GM23248 (cell line): ENCODE measurements at places on chromosomes 12 and 14. TPM values are rescaled to one million over a fixed set of nuclear protein-coding genes. Genes with fewer than 3 reads are reported as not detected.

DNA sequence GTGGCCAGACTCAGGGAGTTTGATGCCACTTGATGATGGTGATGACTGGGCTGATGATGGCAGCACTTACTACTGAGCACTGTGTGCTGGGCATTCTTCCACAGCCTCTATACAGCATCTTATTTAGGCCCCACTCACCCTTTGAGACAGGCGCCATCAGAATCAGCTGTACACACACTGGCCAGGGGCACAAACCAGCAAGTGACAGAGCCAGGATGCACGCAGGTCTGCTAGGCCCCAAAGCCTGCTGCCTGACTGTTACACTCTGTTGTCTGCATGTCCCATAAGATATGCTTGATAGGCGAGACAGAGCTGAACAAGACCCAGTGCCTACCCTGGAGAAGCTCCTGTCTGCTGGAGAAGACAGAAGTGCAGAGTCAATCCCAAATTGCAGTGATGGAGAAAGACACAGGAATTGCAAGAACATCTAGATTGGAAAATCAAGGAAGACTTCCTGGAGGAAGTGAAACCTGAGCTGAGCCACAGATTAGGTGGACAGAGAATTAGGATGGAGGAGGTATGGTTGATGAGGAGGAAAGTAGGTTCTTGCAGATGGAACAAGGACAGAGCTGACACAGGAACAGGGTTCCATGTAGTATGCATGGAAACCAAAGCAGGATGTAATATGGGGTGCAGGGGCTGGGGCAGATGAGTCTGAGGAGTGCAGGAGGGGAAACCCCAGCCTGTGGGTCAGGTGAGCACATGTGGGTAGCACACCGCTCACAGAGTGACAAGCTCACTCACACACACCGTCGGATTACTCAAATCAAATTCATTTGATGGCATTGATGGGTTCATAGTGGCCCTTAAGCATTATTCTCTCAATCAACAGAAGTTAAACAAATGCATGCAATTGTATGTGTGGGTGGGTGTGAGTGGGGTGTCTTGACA lies 117.3 kb downstream of the BEGAIN start:
- DNase-seq = no peak
- H3K4me1 ChIP-seq = no peaks in the 10 kb centered on the region
- no peaks in the 10 kb centered on the region for H3K36me3 ChIP-seq
- H3K4me3 ChIP-seq = no peak overlapping the region
- no peak overlapping the region for H3K27ac ChIP-seq

DNA sequence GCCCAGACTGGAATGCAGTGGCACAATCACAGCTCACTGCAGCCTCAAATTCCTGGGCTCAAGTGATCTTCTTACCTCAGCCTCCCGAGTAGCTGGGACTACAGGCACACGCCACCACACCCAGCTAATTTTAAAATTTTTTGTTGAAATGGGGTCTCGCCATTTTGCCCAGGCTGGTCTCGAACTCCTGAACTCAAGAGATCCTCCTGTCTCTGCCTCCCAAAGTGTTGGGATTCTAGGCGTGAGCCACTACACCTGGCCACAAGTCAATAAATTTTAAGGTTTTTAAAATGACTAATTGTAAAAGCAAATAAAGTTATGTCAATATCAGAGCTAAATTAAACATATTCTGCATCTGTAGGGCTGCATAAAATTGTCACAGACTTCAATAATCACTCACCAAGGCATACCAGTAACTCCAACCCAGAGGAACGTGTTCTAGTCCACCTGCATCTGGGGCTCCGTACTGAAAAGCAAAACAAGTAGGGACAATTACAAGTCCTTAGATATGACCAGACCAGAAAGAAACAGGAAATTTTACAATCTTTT lies 13.9 kb downstream of the GNS start:
- H3K4me3 ChIP-seq = no peak overlapping the region
- peaks cover 21% of the 10 kb centered on the region for H3K4me1 ChIP-seq
- no peaks in the 10 kb centered on the region for H3K27me3 ChIP-seq
- DNase-seq = no peak

GRCh38 chr12:7016958-7017571 lies 1.2 kb downstream of the LPCAT3 start:
- H3K4me3 ChIP-seq = peak overlapping the region; percentile 91
- H3K36me3 ChIP-seq = no peaks in the 10 kb centered on the region
- H3K27me3 ChIP-seq = no peaks in the 10 kb centered on the region

GRCh38 chr12:14307004-14307403 lies 58.5 kb upstream of the ATF7IP start:
- no peaks in the 10 kb centered on the region for H3K4me1 ChIP-seq
- no peak overlapping the region for H3K4me3 ChIP-seq
- no peaks in the 10 kb centered on the region for H3K27me3 ChIP-seq
- H3K36me3 ChIP-seq = no peaks in the 10 kb centered on the region
- H3K27ac ChIP-seq = no peak overlapping the region

- H3K4me1 ChIP-seq = no peaks in the 10 kb centered on the region
- H3K36me3 ChIP-seq = no peaks in the 10 kb centered on the region
- no peaks in the 10 kb centered on the region for H3K27me3 ChIP-seq
- no peak for DNase-seq
Observed at GRCh38 chr12:103772367-103773108, 68.5 kb downstream of the NT5DC3 start.

DNA sequence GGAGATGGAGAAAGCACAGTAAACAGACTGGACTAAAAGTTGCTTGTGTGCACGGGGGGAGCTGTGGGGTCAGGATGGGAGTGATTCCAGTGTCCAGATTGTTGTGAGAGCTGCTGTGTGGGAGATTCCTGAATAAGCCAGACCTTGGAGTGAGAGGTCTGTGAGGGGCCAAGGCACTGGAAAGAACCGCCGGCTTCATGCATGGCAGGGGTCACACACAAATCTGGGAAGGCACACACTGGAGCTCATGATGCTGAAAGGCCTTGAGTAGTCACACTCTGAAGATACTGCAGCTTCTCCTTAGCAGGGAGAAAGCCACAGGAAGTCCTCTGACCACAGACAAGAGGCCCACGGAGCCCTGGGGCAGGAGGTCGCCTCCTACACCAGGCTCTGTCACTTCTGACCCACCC lies 23.1 kb downstream of the ADCY6 start:
- DNase-seq = peak; percentile 52
- H3K27me3 ChIP-seq = no peaks in the 10 kb centered on the region
- H3K4me3 ChIP-seq = no peak overlapping the region
- peaks cover 19% of the 10 kb centered on the region for H3K4me1 ChIP-seq

DNA sequence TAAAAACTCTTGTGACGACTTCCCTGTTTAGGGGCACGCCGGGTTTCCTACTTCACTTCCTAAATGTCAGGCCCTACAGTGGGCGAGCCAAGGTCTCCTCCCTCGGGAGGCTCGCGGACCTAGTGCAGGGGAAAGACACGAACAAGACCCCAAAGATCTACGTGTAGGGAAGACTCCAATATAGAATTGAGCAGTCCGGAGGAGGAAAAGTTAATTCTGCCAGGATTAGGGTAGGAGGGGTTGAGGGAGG lies 564 bp downstream of the ATXN3 start:
- no peaks in the 10 kb centered on the region for H3K36me3 ChIP-seq
- DNase-seq = peak; percentile 77
- H3K27ac ChIP-seq = peak overlapping the region; percentile 90
- no peaks in the 10 kb centered on the region for H3K27me3 ChIP-seq

GRCh38 chr12:19203539-19204506 lies 74.3 kb downstream of the PLEKHA5 start:
- peaks cover 23% of the 10 kb centered on the region for H3K4me1 ChIP-seq
- no peaks in the 10 kb centered on the region for H3K36me3 ChIP-seq
- no peak for DNase-seq
- no peak overlapping the region for H3K4me3 ChIP-seq
- no peaks in the 10 kb centered on the region for H3K27me3 ChIP-seq
- no peak overlapping the region for H3K27ac ChIP-seq

GRCh38 chr12:92213166-92213565 lies 67.5 kb upstream of the BTG1 start:
- DNase-seq = no peak
- H3K27ac ChIP-seq = no peak overlapping the region
- H3K4me1 ChIP-seq = peaks cover 8% of the 10 kb centered on the region; the same call in 1 of the 2 replicates
- no peaks in the 10 kb centered on the region for H3K36me3 ChIP-seq

- no peak overlapping the region for H3K4me3 ChIP-seq
- H3K27ac ChIP-seq = no peak overlapping the region
- no peaks in the 10 kb centered on the region for H3K36me3 ChIP-seq
- H3K27me3 ChIP-seq = no peaks in the 10 kb centered on the region
- DNase-seq = no peak
Observed at GRCh38 chr12:94180558-94181296, 32.4 kb downstream of the PLXNC1 start.

GRCh38 chr12:75571656-75572205 lies 60.3 kb upstream of the KRR1 start:
- H3K4me1 ChIP-seq = no peaks in the 10 kb centered on the region
- DNase-seq = no peak
- no peaks in the 10 kb centered on the region for H3K36me3 ChIP-seq

DNA sequence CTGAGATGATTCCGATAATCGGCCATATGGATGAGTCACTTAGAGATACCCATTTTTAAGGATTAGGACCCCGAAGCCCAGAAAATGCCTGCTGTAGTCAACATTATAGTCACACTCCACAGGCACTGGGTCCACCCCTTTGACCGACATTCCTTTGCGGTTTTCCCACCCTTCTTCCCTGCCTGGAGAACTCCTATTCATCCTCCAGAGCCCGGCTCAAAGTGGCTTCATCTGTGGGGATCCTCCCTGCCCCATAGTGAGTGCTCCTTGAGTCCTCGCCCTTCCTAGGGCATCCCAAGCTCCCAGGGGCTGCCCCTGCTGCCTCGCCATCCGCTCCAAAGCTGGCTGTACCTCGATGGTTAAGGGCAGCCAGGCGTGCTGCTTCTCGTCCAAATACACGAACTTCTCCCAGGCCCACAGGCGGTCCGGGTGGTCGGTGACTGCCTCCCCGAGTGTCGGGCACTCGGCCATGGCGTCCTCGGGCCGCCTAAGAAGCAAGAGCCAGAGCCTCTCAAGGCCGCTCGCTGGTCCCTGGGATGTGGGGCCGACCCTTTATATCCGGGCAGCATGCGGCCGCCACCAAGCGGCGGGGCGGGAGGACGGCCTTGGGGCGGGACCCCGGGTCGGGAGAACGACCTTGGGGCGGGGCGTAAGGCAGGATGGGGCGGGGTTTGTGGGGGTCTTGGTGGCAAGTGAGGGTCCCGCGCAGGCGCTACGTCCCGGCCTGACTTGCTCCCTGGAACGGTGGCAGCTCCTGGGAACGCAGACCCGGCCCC lies at the start of gene TCL1A:
TSS of gene TCL1A (minus strand) at position 530 of the 776 bp plus-strand sequence. CDS start at position 471, 59 bp downstream.
- H3K27ac ChIP-seq = no peak within 1 kb of the TSS
- peaks cover 8% of the 10 kb centered on the region; the same call in 1 of the 2 replicates for H3K27me3 ChIP-seq
- H3K36me3 ChIP-seq = no peaks in the 10 kb centered on the region
- no peak within 1 kb of the TSS for H3K4me3 ChIP-seq

DNA sequence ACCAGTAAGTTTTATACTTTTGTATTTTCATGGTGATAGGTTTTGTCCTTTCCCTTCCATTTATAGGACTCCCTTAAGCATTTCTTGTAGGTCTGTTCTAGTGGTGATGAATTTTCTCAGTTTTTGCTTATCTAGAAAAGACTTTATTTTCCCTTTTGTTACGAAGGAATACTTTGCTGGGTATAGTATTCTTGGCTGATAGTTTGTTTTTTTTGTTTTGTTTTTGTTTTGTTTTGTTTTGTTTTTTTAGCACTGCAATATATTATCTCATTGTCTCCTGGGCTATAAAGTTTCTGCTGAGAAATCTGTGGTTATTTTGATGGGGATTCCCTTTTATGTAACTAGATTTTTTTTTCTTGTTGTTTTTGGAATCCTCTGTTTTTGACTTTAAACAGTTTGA lies 67.7 kb downstream of the FBXO33 start:
- H3K27me3 ChIP-seq = no peaks in the 10 kb centered on the region
- no peak overlapping the region for H3K27ac ChIP-seq
- H3K4me1 ChIP-seq = no peaks in the 10 kb centered on the region
- DNase-seq = no peak
- H3K36me3 ChIP-seq = 0 out of 2 replicates have a peak, but pooled peaks cover 2% of the 10 kb centered on the region

GRCh38 chr14:50943261-50943942 lies 881 bp downstream of the PYGL start:
- H3K36me3 ChIP-seq = no peaks in the 10 kb centered on the region
- no peak overlapping the region for H3K27ac ChIP-seq
- peak; percentile 54 for DNase-seq
- peaks cover 15% of the 10 kb centered on the region; the same call in 1 of the 2 replicates for H3K4me1 ChIP-seq
- no peaks in the 10 kb centered on the region for H3K27me3 ChIP-seq

DNA sequence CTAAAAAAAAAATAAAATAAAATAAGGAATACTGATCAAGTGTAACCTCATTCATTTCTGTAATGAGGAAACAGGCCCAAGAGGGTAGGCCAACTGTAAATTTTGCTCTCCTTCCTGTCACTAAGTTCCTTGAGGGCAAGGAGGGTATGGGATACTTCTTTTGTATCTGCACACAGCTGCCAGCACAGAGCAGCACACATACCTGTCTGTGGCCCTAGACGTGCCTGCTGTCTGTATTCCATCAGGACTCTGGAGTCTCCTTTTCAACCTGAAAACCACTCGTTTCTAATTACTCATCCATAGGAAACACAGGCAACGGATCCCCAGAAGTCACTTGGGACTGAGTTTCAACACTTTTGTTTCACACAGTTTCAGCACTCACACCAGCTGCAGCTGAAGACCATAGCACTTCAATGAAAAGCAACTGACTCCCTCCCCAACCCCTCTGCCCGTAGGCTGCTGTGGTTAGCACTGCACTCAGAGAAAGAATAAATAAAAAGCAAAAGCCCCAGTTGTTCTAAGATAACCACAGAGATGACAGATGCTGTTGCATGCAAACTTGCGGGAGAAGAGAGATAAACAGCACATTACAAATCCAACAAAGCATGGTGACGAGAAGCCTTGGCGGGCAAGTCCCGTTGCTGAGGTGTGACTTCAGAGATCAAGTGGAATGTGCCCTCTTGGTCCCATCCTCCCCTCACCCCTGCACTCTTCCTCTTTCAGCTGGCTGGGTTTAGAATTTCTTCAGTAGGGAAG lies 24.9 kb downstream of the CRACR2A start:
- H3K4me3 ChIP-seq = no peak overlapping the region
- no peak overlapping the region for H3K27ac ChIP-seq
- H3K27me3 ChIP-seq = no peaks in the 10 kb centered on the region
- peaks cover 3% of the 10 kb centered on the region; the same call in 1 of the 2 replicates for H3K4me1 ChIP-seq
- H3K36me3 ChIP-seq = no peaks in the 10 kb centered on the region
- DNase-seq = no peak

- H3K4me1 ChIP-seq = peaks cover 59% of the 10 kb centered on the region
- no peak overlapping the region for H3K4me3 ChIP-seq
- no peaks in the 10 kb centered on the region for H3K27me3 ChIP-seq
- no peak overlapping the region for H3K27ac ChIP-seq
- no peaks in the 10 kb centered on the region for H3K36me3 ChIP-seq
- no peak for DNase-seq
Observed at GRCh38 chr14:85578357-85578756, 48.4 kb downstream of the FLRT2 start.

Gene TEX22
- 0.13 and 0.43 TPM in 2 replicates for total RNA-seq

Gene OR6C75
- total RNA-seq = not detected in 2 replicates

Gene GPD1
- total RNA-seq = 0.13 TPM in 1 of 2 replicates, not detected in the other

Gene ANO2
- not detected in 2 replicates for total RNA-seq

Gene FAM186B
- total RNA-seq = 0.22 and 1.4 TPM in 2 replicates

Gene CLEC9A
- not detected in 2 replicates for total RNA-seq

Gene GSG1
- total RNA-seq = 0.86 and 1.3 TPM in 2 replicates

Gene WASHC4
- 63.4 and 64.2 TPM in 2 replicates for total RNA-seq

Gene GUCY2C
- not detected in 2 replicates for total RNA-seq

Gene SLC7A7
- 0.65 and 0.89 TPM in 2 replicates for total RNA-seq
